Colonic mucosa (tissue), 4 donors: ENCODE measurements at places on chromosomes 3 and 15. TPM values are rescaled to one million over a fixed set of nuclear protein-coding genes. Genes with fewer than 3 reads are reported as not detected.

The IRAK2 gene
- total RNA-seq: 2.6 TPM

The ZCWPW2 gene
- 1.0 TPM for total RNA-seq

The ESYT3 gene
- 1.2 TPM for total RNA-seq

The DPPA2 gene
- not detected for total RNA-seq

The RHOV gene
- 14.9 TPM for total RNA-seq

The CLCN2 gene
- total RNA-seq: 61.1 TPM

The TEX55 gene
- not detected for total RNA-seq

The DZIP3 gene
- total RNA-seq: 8.5 TPM

DNA sequence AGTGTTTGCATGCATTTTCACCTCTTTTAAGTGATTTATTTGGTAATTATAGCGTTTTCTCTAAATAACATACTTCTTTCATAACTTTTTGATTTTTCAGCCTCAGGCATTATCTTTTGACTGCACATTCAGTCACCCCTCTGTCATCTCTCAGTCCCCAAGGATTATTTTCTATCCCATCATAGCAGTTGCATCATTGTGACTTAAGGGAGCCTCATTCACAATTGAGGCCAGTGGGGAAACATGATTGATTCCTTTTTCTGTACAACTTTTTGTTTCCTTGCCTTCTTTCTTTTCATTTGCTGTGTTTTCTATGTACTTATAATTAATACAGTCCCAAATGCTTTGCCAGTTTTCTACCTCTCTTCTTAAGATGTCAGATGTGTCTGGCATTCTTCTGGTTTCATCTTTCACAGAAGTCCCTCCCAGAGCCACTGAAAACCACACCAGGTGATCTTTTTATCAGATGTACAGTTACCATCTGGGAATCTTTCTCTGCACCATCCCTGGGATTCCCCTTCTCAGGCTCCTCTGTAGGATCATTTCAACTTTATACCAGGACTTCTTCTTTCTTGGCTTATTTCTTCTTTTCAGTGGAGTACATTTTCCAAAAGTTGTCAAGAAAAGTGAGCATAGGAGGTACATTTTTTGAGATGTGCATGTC is 151.4 kb downstream of the RAP2B start:
- H3K27me3 ChIP-seq: no peaks in the 10 kb centered on the region
- H3K27ac ChIP-seq: no peak overlapping the region
- no peak overlapping the region for H3K4me3 ChIP-seq
- H3K4me1 ChIP-seq: no peaks in the 10 kb centered on the region

GRCh38 chr15:31799715-31800321 is 230.5 kb upstream of the CHRNA7 start:
- H3K4me3 ChIP-seq: no peak overlapping the region
- no peaks in the 10 kb centered on the region for H3K27me3 ChIP-seq
- H3K36me3 ChIP-seq: no peaks in the 10 kb centered on the region
- no peak for DNase-seq
- no peaks in the 10 kb centered on the region for H3K4me1 ChIP-seq

GRCh38 chr3:150666167-150666566 is 37.6 kb downstream of the ERICH6 start:
- H3K27me3 ChIP-seq: no peaks in the 10 kb centered on the region
- H3K36me3 ChIP-seq: no peaks in the 10 kb centered on the region
- H3K27ac ChIP-seq: no peak overlapping the region
- H3K4me3 ChIP-seq: no peak overlapping the region
- no peak for DNase-seq
- H3K4me1 ChIP-seq: no peaks in the 10 kb centered on the region

- no peak overlapping the region for H3K4me3 ChIP-seq
- no peak for DNase-seq
- no peaks in the 10 kb centered on the region for H3K36me3 ChIP-seq
- H3K27me3 ChIP-seq: no peaks in the 10 kb centered on the region
Observed at GRCh38 chr15:68499620-68500312, 67.8 kb upstream of the ITGA11 start.

DNA sequence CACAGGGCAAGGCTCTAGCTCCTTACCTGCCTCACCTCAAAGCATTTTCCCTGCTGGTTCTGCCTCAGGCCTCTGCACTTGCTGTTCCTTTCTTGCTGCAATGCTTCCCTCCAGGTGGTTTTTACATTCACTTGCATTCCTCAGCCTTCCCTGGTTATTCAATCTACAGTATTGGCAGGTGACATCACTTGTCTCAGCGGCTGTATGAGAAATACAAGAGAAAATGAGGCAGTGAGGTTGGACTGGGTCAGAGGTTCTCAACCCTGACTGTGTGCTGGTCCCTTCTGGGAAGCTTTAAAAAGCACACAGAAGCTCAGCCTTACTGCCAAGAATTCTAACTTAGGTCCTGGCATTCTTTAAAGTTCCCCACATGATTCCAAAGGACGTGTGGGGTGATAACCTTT is 26.7 kb downstream of the SIAH2 start:
- H3K36me3 ChIP-seq: no peaks in the 10 kb centered on the region
- H3K27me3 ChIP-seq: no peaks in the 10 kb centered on the region
- no peak overlapping the region for H3K27ac ChIP-seq

DNA sequence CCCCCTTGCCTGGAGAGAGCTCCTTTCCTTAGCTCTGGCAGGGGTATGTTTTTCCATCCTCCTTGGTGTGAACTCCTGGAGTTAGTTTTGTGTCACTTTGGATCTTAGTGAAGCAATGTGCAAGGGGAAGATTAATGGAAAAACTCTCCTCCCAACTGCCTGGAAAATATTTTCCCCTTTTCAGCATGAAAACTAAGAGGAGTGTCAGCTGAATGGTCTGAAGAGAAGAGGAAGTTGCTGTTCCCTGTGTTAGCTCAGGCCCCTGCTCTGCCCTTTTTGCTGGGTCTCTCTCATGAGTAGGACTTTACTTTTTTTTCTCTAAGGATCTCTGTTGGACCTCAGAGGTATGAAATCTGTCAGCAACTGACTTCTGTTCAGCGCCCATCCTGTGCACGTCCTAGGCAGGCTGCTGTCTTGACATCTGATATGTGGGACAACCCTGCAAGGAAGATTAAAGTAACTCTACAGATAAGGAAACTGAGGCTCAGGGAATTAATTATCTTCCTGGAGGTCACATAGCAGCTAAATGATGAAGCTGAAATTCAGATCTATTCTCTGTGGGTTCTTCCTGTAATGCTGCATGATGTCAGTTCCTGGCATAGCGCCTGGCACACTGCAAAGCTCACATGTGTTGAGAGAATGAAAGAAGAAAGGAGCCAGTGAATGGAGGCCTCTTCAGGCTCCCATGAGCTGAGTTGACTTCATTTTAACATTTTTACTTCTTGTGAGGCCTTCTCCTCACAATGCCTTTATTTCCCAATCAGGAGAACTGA is 109.7 kb upstream of the GALNT15 start:
- H3K36me3 ChIP-seq: no peaks in the 10 kb centered on the region
- no peak overlapping the region for H3K4me3 ChIP-seq
- no peaks in the 10 kb centered on the region for H3K4me1 ChIP-seq
- no peak overlapping the region for H3K27ac ChIP-seq
- no peaks in the 10 kb centered on the region for H3K27me3 ChIP-seq
- peak; percentile 53 for DNase-seq

- H3K4me3 ChIP-seq: no peak overlapping the region
- no peaks in the 10 kb centered on the region for H3K27me3 ChIP-seq
- no peaks in the 10 kb centered on the region for H3K36me3 ChIP-seq
Observed at GRCh38 chr3:183991403-183991802, 26.3 kb downstream of the ABCC5 start.

GRCh38 chr15:53110999-53111398 is 320.9 kb upstream of the ONECUT1 start:
- H3K27me3 ChIP-seq: no peaks in the 10 kb centered on the region
- H3K36me3 ChIP-seq: no peaks in the 10 kb centered on the region
- no peaks in the 10 kb centered on the region for H3K4me1 ChIP-seq
- no peak for DNase-seq
- H3K4me3 ChIP-seq: no peak overlapping the region
- H3K27ac ChIP-seq: no peak overlapping the region

- DNase-seq: no peak
- no peaks in the 10 kb centered on the region for H3K4me1 ChIP-seq
- H3K36me3 ChIP-seq: no peaks in the 10 kb centered on the region
- H3K27ac ChIP-seq: no peak overlapping the region
- H3K4me3 ChIP-seq: no peak overlapping the region
- no peaks in the 10 kb centered on the region for H3K27me3 ChIP-seq
Observed at GRCh38 chr15:40722934-40723333, 28.0 kb downstream of the RAD51 start.

DNA sequence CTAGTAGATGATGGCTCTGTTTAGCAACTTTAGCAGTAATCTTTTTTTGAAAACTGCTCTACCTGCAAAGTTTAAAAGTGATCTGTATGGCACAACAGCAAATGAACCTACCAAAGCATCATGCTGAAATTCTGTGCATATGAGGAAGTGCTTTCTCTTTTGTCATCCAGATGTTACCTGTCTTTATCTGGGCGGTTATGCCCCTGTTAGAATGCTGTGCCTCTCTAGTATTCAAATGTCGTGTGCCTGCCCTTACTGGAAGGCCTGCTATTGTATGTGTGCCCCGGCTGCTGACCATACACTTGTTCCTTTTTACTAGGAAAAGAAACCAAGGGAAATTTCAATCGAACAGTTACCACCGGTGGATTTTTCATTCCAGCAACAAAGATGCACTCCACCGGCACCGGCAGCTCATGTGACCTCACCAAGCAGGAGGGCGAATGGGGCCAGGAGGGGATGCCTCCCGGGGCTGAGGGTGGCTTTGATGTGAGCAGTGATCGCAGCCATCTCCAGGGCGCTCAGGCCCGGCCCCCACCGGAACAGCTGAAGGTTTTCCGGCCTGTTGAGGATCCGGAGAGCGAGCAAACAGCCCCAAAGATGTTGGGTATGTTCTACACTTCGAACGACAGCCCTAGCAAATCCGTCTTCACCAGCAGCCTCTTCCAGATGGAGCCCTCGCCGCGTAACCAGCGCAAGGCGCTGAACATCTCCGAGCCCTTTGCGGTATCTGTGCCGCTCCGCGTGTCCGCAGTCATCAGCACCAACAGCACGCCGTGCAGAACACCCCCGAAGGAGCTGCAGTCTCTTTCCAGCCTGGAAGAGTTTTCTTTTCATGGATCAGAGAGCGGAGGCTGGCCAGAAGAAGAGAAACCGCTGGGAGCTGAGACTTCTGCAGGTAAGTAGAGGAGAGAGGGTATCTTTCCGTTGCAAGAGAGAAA is 61.6 kb downstream of the TMEM39A start:
- DNase-seq: no peak
- no peaks in the 10 kb centered on the region for H3K4me1 ChIP-seq
- H3K36me3 ChIP-seq: no peaks in the 10 kb centered on the region

DNA sequence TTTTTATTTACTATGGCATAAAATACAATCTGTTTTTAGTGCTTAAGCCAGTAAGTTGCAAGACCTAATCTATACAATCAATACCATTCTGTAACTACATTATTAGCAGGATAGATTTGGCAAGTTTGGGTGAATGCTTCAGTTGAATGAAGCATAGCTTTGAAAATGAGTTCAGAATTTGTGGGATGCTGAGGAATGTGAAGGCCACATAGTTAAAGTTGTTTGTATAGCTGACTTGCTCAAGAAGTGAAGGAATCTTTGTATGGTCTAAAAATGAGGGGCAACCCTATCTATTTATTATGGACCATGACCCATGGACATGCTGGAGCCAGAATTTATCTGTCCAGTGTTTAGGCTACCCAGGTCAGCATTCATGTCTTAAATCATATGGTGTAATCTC is 58.5 kb downstream of the CRYBG3 start:
- peaks cover 4% of the 10 kb centered on the region for H3K4me1 ChIP-seq
- H3K4me3 ChIP-seq: no peak overlapping the region
- H3K36me3 ChIP-seq: no peaks in the 10 kb centered on the region
- H3K27ac ChIP-seq: no peak overlapping the region
- no peaks in the 10 kb centered on the region for H3K27me3 ChIP-seq
- DNase-seq: no peak

DNA sequence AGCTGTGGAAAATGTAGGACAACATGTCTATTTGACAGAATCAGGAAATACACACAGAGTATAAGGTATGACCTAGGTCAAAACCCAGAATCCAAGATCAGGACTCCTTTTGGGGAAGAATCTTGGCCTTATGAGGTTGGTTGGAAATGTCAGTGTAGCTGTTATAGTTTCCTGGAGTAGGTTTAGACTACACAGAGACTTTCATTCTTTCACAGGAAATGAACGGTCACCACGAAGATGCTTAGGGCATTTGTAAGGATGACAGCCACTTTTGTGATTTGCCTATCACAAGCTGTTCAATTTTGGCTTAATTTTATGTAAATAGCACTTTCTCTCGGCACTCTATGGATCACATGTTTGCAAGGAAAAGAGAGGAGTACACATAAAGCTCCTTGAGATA is 18.6 kb upstream of the ZBTB20 start:
- H3K4me3 ChIP-seq: no peak overlapping the region
- no peak for DNase-seq
- no peaks in the 10 kb centered on the region for H3K27me3 ChIP-seq
- H3K27ac ChIP-seq: no peak overlapping the region
- no peaks in the 10 kb centered on the region for H3K36me3 ChIP-seq
